ENCODE measurements at places on chromosomes 13 and 19.

DNA sequence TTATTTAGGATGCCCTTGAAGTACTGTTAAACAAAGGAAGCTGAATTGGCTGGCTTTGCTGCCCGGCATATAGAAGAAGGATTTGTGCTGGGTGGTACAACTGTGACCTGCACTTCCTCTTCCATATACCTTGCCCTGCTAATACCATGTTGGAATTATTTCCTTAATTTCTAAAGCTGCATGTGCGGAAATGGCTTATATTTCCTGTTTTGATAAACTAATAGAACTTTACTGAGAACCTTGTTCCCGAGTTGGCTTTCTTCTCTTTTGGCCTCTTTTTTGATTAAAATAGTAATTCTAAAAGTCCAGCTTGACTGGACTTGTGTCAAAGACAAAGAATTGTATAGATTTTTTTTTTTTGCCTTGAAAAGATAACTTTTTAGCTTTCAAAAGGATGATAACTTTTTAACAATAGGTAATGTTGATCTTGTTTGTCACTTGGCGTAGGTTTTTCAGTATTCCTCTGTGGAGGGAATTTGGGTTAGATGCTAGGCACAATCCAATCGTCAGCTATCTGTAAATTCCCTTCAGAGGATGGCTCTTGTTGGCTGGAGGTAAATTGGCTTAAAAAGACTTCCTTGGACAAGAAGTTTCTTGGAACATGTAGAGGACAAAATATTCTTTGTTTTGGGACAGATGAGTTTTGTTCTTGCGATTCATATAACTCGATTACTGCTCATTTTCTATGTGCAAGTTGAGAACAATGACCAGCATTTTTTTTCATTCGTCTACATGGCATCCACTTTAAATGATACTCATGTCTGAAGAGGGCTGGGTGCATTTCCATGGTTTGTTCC, 41.4 kb downstream of the COL4A2 start:
- DNase-seq: no peak

DNA sequence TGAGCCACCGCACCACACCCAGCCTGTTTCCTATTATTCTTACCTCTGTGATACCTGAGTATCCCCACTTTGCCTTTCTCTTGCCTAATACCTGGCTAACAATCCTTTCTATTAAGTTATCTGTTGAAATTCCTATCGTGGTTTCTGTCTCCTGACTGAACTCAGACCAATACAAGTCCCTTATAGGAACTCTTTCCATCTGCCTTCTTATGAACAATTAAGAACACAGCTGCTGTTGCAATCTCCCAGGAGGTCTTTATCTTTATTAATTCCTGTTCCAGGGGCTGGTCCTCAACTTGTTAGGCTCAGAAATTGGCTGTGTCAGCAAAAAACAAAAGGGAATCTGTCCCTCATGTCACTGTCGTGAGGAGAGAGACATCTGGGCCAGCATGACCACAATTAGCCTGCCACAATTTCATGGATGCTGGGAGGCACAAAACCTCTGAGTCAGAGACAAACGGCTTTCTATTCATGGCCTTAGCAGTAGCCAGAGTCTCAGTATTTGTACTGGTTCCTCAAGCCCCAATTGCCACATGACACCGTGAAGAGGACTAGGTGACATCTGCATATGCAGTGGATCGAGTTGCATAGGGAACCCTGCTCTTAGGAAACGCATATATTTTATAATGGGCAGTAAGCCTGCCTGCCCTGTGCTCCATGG, 58.2 kb downstream of the NUFIP1 start:
- peak; percentile 62 for DNase-seq

- DNase-seq: no peak
These were observed 17.7 kb downstream of the ZMYM5 start for GRCh38 chr13:19845758-19846157.

DNA sequence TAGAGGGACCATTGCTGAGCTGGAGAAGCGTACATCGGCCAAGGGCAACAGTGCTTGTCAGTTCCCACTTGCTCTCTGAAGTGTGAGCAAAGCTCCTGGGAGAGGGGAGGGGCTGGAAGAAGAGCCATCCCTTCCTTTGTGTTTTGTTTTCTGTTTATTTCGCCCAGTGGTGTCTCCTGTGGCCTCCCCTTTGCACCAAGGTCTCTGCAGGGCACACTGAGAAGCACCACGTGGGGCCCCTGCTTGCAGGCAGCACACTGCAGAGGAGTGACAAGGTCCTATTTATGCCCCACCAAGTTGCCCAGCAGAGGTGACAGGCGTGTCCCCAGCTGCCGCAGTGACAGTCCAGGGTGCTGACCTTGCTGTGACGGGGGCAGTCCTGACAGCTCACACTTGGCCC, 24.0 kb downstream of the GRIN2D start:
- no peak for DNase-seq

- no peak for DNase-seq
These were observed 230.6 kb upstream of the DACH1 start for GRCh38 chr13:72097568-72097967.

DNA sequence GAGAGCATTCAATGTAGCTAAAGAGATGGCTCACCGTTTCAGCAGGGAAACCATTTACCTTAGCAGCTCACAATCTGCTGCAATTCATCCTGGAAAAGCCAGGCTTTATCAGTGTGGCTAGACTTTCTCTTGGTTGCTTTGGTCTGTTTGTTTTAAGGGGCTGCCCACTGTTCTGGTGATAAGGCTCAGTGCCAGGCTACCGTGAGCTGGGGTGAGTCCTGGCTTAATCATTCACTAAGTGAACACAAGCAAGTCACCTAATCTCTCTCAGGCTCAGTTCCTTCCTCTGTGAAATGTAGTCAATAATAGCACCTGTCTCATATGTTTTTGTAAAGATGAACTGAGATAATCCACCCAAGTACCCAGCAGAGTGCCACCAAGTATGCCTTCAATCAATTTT, 229.0 kb downstream of the TEX29 start:
- DNase-seq: no peak

DNA sequence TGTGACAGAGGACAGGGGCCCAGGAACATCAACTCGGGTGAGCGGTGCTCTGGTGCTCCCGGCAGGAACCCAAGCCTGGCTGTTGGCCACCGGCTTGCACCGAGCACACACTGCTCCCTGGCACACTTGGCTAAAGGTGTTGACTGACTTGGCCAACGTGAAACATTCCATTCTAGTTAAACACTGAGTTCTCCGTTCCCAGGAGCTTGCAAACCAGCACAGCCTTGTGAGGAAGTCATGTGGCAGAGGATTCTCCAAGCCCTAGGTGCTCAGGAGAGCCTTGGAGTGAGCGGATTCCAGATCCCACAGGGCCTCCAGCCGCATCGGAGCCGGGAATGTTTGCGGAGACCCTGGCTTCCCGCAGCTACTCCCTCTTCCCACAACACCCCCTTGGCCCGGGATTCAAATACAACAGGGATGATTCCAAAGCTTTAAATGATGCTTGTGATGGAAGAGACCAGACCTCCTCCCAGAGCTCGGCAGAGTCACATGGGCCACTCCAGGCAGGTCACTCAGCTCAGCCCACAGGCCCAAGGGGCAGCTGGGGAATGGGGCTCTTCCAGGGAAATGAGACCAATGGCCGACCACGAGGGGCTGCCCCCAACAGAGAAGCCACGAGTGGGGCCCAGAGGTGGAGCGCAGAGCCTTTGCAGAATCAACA, 2.9 kb downstream of the C13orf46 start:
- no peak for DNase-seq

Data from NCI-H82 (cell line).